ENCODE measurements at places on chromosomes 11 and 22.

- DNase-seq, result no peak
These were observed 25.5 kb upstream of the DGKZ start for GRCh38 chr11:46321757-46322156.

GRCh38 chr11:79198203-79198897 is 242.5 kb downstream of the TENM4 start:
- DNase-seq, result no peak

DNA sequence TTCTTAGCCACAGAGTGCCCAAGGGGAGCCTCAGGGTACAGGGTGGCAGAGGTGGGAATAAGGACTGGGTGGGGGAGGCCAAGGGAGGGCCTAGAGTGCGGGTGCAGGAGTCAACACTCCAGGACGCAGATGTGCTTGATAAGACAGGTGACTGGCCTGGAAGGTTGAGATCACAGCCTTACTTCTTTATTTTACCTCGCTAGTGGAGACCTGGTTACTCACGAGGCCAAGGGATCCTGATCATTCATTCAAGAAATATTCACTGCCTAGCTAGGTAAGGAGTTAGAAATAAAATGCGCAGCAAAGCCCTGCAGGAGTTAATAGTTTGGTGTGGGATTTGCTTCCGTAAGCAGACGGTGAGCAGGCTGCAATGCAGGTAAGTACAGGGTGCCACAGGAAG is 13.2 kb upstream of the PEX26 start:
- no peak for DNase-seq

GRCh38 chr11:15807827-15808226 is 548.5 kb downstream of the SOX6 start:
- DNase-seq, result no peak

Measured in CD4-positive, alpha-beta T cell treated with Interleukin-1 beta for 1 hour (primary cell).